ENCODE measurements at places on chromosomes 5 and 9.

DNA sequence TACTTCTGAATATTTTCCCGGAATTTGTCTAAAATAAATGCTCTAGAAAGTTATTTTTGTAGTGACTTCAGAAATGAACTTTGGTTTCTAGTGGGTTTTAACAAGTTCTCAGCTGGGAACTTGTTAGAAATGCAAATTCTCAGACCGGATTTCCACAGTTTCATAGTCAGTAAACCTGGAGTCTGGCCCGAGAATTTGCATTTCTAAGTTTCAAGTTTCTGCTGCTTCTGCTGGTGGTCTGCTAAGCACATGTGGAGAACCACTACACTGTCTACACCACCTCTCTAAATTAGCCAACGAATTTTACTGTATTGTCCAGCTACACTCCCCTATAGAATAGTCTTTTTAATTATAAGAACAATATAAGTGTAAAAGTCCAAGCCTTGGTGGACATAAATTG is 208.0 kb downstream of the CHSY3 start:
- no peak for DNase-seq

GRCh38 chr9:135920973-135921585 is 13.7 kb upstream of the CAMSAP1 start:
- DNase-seq: no peak

DNA sequence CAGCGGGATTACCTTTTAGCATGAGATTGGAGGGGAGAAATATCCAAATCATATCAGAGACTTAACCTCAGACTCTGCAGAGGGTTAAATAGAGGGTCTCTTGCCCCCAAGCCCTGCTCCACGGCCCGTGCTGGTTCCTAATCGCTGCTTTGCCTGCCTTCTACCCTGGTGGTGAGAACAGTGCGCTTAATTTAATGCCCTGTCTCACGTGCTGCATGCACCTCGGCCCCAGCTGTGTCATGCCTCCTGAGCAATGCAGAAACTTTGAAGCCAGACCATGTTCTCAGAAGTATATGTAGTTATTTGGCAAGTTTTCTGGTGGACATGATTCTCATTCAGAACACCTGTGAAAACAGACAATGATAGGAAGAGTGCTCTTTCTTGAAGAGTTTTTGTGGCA is 1.4 kb downstream of the OTULIN start:
- DNase-seq: no peak

DNA sequence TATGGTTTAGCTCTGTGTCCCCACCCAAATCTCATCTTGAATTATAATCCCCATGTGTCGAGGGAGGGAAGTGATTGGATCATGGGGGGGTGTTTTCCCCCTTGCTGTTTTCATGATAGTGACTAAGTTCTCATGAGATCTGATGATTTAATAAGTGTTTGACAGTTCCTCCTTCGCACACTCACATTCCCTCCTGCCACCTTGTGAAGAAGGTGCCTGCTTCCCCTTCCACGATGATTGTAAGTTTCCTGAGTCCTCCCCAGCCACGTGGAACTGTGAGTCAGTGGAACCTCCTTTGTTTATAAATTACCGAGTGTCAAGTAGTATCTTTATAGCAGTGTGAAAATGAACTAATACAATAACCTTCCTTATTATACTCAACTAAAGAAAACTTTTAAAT is 24.3 kb upstream of the TEX10 start:
- DNase-seq: no peak

GRCh38 chr9:110284211-110284844 is 28.0 kb upstream of the TXN start:
- DNase-seq: no peak

GRCh38 chr9:129500161-129500862 is 120.6 kb downstream of the C9orf50 start:
- no peak for DNase-seq

GRCh38 chr9:68685770-68686169 is 19.3 kb upstream of the PIP5K1B start:
- no peak for DNase-seq

Measured in iPS DF 19.7 (cell line).